ENCODE measurements at places on chromosomes 6 and 20. TPM values are rescaled to one million over a fixed set of nuclear protein-coding genes. Genes with fewer than 3 reads are reported as not detected.

DNA sequence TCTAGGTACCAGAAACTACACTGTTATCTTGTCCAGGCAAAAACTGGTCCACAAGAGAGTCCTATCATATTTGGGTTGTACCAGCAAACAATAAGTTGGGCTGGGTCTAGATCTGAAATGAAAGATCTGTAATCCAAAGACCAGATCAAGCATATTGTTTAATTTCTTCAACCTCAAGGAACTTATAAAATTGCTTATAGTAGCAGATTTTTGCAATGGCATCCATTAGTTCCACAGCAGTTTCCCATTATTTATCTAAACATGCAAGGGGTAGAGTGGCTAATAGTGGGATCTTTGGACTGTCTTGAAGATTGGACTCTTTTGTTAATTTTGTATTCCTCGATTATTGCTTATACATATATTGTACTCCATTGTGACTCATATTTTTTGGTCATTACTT is 40.5 kb upstream of the SNAP25 start:
- no peak for DNase-seq

GRCh38 chr6:29791162-29791561 is 36.5 kb upstream of the HLA-G start:
- DNase-seq = no peak

- DNase-seq = no peak
Observed at GRCh38 chr20:273884-274283, 16.4 kb downstream of the DEFB132 start.

- DNase-seq = no peak
Observed at GRCh38 chr6:154457046-154457713, 53.3 kb downstream of the CNKSR3 start.

- DNase-seq = no peak
Observed at GRCh38 chr6:148814082-148814790, 67.4 kb downstream of the UST start.

Gene C6orf141
- polyA plus RNA-seq = not detected

Gene SH3BGRL2
- polyA plus RNA-seq = 0.83 TPM
